Endothelial cell (in vitro differentiated cells): ENCODE measurements at places on chromosomes 11 and 22. TPM values are rescaled to one million over a fixed set of nuclear protein-coding genes. Genes with fewer than 3 reads are reported as not detected.

DNA sequence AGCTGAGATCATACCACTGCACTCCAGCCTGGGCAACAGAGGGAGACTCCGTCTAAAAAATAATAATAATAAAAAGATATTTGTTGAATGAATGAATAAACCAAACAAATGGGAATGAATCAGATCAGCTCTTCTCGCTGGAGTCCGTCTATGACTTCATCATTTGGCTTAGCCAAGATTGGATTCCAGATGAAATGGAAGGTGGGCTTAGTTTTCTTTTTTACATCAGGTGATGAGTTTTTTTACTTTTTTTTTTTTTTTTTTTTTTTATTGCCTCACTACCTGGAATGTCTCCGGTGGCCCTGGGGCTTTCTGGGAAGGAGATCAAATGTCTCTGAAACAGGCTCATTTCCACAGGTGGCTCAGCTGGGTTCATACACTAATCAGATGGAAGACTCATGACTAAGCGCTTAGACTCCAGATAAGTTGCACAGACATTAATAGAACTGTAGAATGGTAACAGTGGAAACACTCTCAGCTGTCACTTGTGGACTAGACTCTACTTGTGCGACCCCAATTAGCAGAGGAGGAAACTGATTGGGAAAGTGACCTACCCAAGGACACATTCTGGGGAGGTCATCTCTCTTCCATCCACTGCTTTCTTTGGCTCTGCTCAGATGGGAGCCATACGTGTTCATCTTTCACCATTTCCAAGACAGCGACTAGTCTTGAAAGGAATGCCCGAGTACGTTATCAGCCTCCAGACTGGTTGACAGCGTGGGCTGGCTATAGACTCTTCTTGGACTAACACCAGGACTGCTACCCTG, 20.5 kb upstream of the RBFOX2 start:
- no peak for DNase-seq
- no peak overlapping the region for H3K27ac ChIP-seq
- H3K36me3 ChIP-seq = no peaks in the 10 kb centered on the region
- H3K4me1 ChIP-seq = no peaks in the 10 kb centered on the region

DNA sequence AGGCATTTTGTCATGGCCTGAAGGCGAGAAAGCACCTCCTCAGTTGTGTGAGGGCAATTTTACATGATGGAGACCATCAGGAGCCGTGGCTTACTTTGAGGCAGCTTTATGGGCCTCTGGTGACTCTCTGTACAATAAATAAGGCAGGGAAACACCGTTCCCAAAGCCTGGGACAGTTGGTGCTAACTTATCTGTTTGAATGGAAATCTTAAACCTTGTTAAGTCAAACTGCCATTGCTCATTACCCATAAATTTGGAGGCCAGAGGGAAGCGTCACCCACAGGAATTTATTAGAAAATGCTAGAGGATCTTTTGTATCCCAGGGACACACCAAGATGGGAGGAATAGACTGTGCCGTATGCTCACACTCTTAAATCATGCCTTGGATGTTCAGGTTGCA, 1156.9 kb downstream of the BRD1 start:
- H3K4me3 ChIP-seq = no peak overlapping the region
- H3K27me3 ChIP-seq = peaks cover 12% of the 10 kb centered on the region
- no peaks in the 10 kb centered on the region for H3K36me3 ChIP-seq
- DNase-seq = no peak
- H3K4me1 ChIP-seq = no peaks in the 10 kb centered on the region
- no peak overlapping the region for H3K27ac ChIP-seq

DNA sequence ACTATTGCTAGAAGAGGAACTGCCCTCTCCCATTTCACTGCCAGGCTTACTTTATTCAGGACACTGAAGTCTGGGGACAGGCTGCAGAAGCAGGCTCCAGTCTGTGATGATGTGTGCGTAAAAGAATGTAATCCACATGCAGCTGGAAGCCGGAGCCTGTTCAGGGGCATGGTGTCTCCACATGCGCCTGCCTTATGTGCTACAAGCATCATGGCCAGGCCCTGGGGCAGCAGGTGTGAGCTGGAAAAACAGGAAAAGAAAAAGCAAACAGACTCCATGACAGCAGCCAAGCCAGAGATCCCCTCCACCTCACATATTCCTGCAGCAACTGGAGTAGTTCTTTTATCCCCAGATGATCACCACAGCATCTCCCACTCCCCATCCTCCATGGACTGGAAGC, 33.4 kb downstream of the ARFGAP2 start:
- no peak overlapping the region for H3K27ac ChIP-seq
- DNase-seq = no peak
- peaks cover 2% of the 10 kb centered on the region for H3K36me3 ChIP-seq
- H3K4me3 ChIP-seq = no peak overlapping the region

DNA sequence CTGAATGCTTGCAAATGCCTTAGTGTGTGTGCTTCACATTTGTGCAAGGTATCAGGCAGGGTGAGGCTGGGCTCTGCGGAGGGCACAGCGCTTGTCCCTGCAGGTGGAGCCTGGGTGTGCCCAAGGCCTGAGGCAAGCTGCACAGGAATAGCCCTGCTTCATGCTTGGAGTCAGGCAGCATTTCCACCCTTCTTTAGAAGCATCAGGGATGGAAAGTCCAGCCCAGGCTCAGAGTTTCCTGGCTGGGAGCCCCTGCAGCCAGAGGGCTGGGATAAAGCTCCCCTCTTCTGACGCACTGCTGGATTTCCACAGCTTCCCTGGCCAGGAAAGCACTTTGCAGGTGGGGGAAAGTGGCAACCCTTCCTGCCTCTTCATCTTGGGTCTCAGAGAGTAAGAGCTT, 63.4 kb downstream of the GALNT18 start:
- peaks cover 8% of the 10 kb centered on the region for H3K27me3 ChIP-seq
- H3K4me3 ChIP-seq = no peak overlapping the region
- H3K4me1 ChIP-seq = peaks cover 40% of the 10 kb centered on the region
- H3K27ac ChIP-seq = no peak overlapping the region

- H3K4me1 ChIP-seq = peaks cover 2% of the 10 kb centered on the region
- no peaks in the 10 kb centered on the region for H3K36me3 ChIP-seq
- no peak overlapping the region for H3K4me3 ChIP-seq
- no peak overlapping the region for H3K27ac ChIP-seq
Observed at GRCh38 chr11:17490938-17491337, 14.3 kb upstream of the ABCC8 start.

- H3K27me3 ChIP-seq = no peaks in the 10 kb centered on the region
- H3K36me3 ChIP-seq = no peaks in the 10 kb centered on the region
- H3K4me1 ChIP-seq = no peaks in the 10 kb centered on the region
- no peak for DNase-seq
- H3K4me3 ChIP-seq = no peak overlapping the region
- H3K27ac ChIP-seq = no peak overlapping the region
Observed at GRCh38 chr22:39983346-39983745, 11.4 kb upstream of the FAM83F start.

DNA sequence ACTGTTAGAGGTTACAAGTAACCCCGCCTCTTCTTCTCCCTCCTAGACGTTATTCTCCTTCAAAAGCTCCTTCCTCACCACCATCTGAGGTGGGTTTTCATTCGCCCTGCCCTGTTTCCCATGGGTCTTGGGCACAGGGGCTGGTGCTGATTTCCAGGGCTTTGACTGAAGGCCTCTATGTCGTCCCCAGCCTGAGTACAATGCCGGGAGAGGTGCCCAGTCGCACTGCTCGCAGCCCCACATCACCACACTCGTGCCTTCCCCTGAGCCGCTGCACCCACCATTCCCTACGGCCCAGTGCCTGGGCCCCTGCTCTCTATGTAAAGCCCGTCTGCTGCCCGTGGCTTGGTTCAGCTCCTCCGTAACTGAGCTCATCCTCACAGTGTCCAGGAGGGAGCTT, 169.8 kb downstream of the DSCAML1 start:
- DNase-seq = no peak
- H3K36me3 ChIP-seq = no peaks in the 10 kb centered on the region
- no peak overlapping the region for H3K4me3 ChIP-seq
- H3K27ac ChIP-seq = no peak overlapping the region

GRCh38 chr22:30398685-30399680, 2.2 kb downstream of the SEC14L2 start:
- no peak overlapping the region for H3K4me3 ChIP-seq
- no peak for DNase-seq
- no peak overlapping the region for H3K27ac ChIP-seq
- H3K4me1 ChIP-seq = peaks cover 15% of the 10 kb centered on the region
- peaks cover 13% of the 10 kb centered on the region for H3K27me3 ChIP-seq
- no peaks in the 10 kb centered on the region for H3K36me3 ChIP-seq

DNA sequence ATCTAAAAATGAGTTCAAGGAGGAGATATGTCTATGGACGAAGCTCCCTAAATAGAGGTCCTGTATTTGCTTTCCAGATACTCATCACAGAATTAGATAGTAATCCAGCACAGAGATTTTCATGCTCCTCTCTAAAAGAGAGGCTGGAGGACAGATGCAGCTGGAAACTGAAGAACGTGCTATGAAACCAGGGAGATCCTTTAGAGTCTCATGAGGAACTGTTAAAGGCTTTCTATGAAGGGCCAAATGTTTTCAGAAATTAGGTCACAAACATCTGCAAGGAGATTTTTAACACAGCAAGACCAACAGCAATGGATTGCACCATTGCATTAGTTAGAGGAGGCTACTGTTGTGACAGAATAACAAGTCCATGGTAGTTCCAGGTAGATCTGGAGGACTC, 95.6 kb upstream of the ARHGAP20 start:
- peaks cover 9% of the 10 kb centered on the region for H3K4me1 ChIP-seq
- no peak overlapping the region for H3K27ac ChIP-seq
- no peaks in the 10 kb centered on the region for H3K27me3 ChIP-seq

- H3K36me3 ChIP-seq = no peaks in the 10 kb centered on the region
- no peak overlapping the region for H3K27ac ChIP-seq
- no peaks in the 10 kb centered on the region for H3K27me3 ChIP-seq
- DNase-seq = no peak
- no peaks in the 10 kb centered on the region for H3K4me1 ChIP-seq
Observed at GRCh38 chr11:21612326-21612725, 580.6 kb upstream of the ANO5 start.

DNA sequence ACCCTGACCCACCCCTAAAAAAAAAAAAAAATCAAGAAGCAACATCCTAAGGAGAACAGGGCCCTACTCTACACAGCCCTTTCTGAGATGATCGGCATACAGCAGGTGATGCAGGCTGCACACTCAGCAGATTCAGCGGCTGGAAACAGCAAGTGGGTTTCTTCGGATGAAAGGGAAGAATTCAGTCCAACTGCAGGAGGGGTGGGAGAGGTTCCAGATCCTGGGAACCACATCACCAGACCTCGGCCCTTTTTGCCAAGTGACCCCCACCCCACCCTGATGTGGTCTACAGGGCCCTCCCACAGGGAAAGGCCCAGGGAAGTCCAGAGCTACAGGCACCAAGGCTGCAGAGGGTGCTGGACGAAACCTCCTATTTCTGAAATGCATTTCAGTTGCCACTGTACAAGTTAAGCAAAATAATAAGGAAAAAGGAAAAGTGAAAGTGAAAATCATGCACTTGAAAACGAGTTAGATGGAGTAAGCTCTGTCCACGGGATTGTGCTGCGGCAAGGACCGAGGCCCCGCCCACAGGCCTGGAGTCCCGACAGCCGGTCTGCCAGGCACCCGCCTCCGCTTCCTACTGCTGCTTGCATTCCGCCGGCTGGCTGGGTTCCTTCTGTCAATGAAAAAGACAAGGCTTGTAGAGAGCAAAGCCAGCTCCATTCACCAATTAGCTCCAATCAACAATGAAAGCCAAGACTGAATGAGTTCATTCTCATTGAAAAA, 16.0 kb upstream of the PHLDA2 start:
- peak; percentile 68 for DNase-seq
- H3K27me3 ChIP-seq = peaks cover 13% of the 10 kb centered on the region
- H3K36me3 ChIP-seq = peaks cover 29% of the 10 kb centered on the region
- no peak overlapping the region for H3K4me3 ChIP-seq
- no peak overlapping the region for H3K27ac ChIP-seq
- H3K4me1 ChIP-seq = peaks cover 15% of the 10 kb centered on the region

DNA sequence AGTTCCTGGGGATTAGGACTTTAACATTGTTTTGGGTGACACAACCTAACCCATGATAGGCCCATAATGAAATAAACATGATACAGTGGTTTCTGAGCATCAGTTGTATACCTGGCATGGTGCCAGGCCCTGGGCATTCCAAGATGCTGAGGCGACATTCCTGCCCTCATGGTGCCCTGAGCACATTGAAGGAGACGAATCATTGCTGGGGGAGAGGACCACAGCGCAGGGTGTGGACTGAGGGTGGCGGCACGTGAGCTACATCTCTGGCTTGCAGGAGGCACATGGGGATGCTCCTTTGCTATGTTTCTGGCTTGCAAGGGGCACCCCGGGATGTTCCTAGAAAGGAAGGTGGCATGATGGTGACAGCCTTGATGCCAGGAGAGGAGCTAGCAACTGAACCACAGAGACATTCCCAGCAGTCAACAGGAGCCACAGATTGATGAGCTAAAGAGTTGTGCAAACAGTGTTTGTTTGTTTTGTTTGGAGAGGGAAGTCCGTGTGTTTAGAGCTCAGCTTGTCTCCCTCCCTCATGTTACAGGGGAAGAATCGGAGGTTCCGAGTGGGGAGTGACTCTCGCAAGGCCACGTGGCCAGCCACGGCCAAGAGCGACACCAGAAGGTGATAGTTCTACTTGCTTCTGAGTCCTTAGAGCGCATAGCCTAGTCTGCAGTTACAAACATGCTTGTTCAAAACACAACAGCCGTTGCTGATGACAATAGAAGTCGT, 106.4 kb downstream of the MIAT start:
- no peak overlapping the region for H3K27ac ChIP-seq
- no peak overlapping the region for H3K4me3 ChIP-seq
- H3K4me1 ChIP-seq = peaks cover 2% of the 10 kb centered on the region
- H3K36me3 ChIP-seq = no peaks in the 10 kb centered on the region

DNA sequence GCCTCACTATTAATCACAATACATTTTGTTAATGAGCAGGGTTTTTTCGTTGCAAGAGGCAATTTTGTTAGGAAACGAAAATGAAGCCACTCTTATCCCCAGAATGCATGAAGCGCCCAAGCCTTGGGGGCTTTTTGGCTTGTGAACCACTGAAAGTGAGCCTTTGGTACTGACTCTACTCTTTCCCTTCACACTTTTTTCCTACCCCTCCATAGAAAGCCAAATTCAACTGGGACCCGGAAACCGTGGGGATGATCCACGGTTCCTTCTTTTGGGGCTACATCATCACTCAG, 4.8 kb downstream of the SLC17A6 start:
- H3K27me3 ChIP-seq = peaks cover 32% of the 10 kb centered on the region
- peaks cover 21% of the 10 kb centered on the region for H3K4me1 ChIP-seq
- no peak overlapping the region for H3K27ac ChIP-seq
- H3K36me3 ChIP-seq = no peaks in the 10 kb centered on the region

Gene TMA7B
- 1.0 TPM for total RNA-seq

Gene KDM4E
- not detected for total RNA-seq

Gene PRG3
- not detected for total RNA-seq

Gene HBB
- not detected for total RNA-seq

Gene TUT1
- total RNA-seq = 21.2 TPM

Gene RTCB
- 107 TPM for total RNA-seq

Gene NCAM1
- 21.9 TPM for total RNA-seq
